ENCODE measurements at places on chromosomes 6 and 20. TPM values are rescaled to one million over a fixed set of nuclear protein-coding genes. Genes with fewer than 3 reads are reported as not detected.

The BACH2 gene
- 1.2 TPM for total RNA-seq

The CDH4 gene
- total RNA-seq, result 6.0 TPM

The SEC63 gene
- total RNA-seq, result 21.7 TPM

The OPRL1 gene
- 1.5 TPM for total RNA-seq

The PPIL6 gene
- total RNA-seq, result 3.4 TPM

The TIAM2 gene
- 2.5 TPM for total RNA-seq

The HTR1B gene
- 0.22 TPM for total RNA-seq

The PGBD1 gene
- 4.1 TPM for total RNA-seq

The PACSIN1 gene
- total RNA-seq, result 0.07 TPM

The RPS6KA2 gene
- 0.30 TPM for total RNA-seq

The POPDC3 gene
- total RNA-seq, result 21.1 TPM

The ADGRF4 gene
- 18.7 TPM for total RNA-seq

All from A549 treated with AZD2906 at 1 μM for 4 hours (cell line).